ENCODE measurements at places on chromosomes 6 and 20.

DNA sequence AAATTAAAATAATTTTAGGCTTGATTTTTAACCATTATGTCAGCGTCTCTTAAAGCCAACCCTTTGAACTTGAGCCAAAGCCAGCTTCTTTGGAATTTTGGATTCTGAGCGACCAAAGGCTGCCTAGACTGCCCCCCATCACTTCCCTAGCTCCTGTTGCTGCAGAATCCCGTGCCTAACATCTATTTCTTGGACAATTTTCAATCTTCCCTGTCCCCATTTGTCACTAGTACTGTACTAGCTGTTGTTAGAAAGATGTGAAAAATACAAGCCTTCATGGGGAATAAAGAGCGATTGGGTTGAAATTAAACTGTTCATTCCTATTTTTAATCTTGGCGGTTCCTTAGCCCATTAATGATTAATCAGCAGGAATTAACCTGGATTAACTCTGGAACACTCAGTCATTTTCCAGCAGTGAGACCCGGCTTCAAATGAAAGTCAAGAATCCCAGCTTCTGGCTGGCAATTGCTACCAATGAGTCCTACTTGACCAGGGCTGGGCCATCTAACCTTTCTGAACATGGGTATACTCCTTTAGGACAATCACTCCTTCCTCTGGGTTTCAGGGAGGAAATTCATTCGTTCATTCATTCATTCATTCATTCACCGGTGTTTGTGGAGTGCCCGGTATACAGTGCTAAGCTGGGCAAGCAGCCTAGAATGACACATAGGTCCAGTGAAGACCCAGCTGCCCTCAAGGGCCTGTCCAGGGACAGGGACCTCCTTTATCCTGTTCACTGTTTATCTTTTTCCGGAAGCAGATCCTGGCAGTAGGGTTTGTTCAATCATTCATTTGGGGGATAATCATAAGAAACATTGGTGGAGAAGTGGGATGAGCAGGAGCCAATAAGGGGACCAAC, 1.4 kb upstream of the RRBP1 start:
- DNase-seq: no peak

GRCh38 chr6:11769244-11769643, 9.4 kb downstream of the ADTRP start:
- DNase-seq: no peak

DNA sequence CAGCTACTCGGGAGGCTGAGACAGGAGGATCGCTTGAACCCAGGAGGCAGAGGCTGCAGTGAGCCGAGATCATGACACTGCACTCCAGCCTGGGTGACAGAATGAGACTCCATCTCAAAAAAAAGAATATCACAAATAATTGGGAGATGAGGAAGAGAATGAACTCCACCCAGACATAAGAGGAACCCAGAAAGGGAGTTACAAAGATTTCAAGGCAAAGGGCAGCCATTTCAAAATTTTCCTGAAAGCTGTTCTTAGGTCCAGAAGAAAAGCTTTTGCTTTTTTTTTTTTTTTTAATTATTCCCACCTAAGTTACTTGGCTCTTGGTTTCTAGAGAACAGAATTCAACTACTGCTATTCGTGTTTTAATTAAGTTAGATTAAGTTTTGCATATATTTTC, 23.8 kb downstream of the MYB start:
- DNase-seq: no peak

DNA sequence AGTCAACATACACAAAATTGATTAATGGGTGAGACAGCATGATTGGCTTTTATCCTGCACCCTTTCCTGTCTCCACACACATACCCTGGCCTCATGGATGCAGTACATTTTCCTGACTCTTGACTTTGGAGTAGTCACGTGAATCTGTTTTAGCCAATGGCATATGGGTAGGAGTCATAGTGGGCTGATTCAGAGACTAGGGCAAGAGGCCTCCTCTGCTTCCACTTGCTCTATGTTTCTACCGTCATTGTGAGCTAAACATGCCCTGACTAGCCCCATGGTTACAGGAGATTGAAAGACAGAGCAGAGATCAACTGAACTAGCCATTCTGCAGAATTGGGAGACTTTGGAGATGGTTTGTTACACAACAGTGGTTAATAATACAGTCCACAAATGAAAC, 850.0 kb downstream of the DHX35 start:
- no peak for DNase-seq

DNA sequence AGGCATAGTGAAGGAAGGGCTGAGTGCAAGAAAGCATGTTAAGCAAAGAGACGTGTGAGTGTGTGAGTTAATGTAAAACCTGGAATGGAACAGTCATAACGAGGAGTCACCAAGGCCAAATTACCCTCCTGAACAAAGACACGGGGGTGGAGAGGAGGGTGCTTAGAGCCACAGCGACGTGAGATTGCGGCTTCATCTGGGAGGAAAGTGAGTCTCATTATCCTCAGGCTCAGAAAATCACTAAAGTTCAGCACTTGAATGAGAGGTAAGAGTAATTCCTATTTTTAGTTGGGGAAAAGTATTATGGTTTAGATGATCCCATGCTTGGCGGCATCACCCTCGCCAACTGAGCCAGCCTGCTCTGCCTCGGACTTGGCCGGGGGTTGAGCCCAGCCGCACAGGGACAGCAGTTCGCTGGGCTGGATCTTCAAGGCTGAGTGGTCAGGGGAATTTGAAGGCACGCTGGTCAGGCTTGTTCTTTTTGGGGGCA, 136.6 kb downstream of the DTNBP1 start:
- no peak for DNase-seq

DNA sequence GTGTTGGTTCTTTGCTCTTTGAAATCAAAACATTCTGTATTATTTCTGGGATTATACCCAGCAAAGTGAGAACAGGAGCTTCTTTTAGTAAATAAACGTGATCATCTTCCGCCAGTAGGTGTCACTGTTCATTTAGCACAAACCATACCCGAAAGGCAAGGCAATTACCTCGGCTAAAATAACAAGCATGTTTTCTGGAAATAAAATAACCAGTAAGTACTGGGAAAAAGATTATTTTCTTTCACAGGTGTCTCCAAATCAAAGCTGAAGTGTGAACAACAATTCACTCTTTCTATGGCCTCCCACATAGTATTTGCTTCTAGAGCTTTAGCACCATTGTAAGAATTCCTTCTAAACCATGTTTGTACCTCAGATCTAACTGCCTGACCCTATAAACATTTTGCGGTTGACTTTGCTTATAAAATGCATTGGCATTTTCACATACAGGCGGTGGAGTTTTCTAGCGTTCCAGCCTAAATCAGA, 144.6 kb upstream of the AGPAT4 start:
- DNase-seq: peak; percentile 22

GRCh38 chr6:158071121-158072082, 89.7 kb downstream of the SYNJ2 start:
- DNase-seq: no peak

DNA sequence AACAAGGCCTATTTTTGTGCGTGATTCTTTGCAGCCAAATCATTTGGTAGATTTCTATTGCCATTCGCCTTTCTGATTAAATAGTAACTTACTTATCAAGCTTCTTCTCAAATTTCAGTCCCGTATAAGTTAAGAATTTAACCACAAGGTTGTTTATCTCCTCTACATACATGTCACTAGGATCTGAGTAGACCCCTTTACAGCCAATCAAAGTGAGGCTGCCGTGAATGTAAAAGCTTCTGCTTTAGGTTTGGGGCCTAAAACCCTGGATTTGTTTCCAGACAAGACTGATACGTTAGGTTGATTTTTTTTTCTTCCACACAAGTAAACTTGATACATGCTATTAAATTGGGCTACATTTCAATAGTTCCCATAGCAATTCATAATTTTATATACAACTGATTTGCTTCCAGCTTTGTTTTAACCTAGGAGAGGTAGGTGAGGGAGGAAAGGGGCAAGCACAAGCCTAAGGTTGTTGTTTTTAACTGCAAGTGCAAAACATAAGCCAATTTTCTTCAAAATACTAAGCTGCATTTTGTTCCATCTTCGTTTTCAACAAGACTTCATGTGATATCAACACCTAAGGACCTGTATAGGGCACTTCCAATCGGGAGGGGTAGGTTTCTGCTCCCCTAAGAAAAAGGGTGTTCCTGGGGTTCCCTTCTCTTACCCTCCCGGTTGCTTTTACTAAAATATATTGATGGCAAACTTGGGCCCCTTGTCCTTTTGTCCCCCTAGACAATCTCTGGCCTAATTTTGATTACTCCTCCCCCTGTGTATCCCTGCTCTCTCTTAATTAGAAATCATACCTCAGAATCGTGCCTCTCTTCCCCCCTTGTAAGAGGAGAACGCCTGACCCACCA, 1.7 kb downstream of the RANBP9 start:
- DNase-seq: no peak

DNA sequence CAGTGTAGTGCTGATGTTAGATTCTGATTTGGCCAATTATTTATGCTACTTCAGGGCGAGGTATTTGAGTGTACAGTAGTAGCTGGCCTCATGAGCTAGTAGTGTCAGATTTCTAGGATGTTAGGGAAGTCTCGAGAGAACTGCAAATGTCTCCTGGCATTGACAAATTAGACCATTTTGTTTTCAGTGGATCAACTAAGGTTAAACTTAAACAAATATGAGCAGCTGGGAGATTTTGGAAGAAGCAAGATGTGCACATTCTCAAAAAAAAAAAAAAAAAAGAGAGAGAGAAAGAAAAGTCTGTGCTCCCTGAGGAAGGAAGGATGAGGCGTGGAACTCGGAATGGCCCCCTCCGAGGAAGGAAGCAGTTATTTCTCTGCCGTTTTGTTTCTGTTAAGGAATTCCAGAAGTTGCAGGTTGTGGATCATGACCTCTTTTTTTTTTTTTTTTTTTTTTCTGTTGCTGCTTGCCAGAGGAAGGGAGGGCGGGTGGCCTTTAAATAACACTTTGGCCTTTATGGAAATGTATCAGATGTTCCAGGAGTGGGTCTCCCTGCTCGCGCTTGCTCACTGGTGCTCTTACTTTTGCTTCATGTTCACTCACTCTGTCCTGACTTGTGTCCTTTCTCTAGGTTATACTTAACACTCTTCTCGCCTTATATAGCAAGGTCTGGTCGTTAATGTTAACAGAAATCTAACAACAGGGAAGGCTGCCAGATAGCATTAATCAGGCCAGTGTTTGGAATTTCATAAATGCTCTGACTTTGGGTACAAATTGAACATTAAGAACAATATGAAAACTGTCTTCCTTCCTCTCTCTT, 124.4 kb downstream of the TCP11 start:
- DNase-seq: no peak

GRCh38 chr6:8181951-8182845, 79.8 kb upstream of the EEF1E1 start:
- no peak for DNase-seq

DNA sequence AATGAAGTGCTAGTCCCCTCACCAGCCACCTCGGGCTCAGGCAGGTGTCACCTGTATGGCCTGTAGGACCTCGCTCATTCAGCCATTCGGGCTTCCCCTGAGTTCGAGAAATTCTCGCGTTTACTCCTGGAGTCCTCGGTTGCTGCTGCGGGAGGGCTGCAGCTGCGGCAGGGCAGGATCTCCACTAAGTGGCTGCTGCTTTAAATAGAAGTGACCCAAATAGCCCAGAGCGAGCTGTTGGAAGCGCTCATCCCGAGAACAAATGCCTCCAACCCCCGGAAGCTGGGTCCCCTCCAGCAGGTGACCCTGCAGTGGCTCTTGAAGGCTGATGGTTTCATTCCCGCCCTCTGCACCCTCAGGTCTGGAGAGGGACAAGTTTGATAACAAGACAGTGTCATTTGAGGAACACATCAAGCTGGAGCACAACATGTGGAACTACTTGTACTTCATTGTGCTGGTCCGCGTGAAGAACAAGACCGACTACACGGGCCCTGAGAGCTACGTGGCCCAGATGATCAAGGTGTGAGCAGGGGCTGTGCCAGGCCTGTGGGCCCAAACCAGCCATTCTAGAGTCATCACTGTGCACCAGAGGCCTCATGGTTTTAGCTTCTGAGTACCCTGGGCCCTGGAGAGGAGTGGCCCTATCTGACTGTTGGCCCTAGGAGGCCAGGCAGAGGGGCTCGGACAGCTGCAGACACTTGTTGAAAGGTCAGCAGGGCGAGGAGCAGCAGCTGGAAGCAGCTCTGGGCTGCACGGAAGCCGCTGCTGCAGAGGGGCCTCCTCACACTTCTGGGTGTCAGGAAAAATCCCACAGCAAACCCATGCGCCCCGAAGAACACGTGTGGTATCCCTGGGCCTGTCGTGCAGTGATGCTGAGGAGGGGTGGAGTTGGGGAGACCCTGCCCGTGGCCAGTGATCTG, 18.1 kb downstream of the UQCC2 start:
- no peak for DNase-seq

DNA sequence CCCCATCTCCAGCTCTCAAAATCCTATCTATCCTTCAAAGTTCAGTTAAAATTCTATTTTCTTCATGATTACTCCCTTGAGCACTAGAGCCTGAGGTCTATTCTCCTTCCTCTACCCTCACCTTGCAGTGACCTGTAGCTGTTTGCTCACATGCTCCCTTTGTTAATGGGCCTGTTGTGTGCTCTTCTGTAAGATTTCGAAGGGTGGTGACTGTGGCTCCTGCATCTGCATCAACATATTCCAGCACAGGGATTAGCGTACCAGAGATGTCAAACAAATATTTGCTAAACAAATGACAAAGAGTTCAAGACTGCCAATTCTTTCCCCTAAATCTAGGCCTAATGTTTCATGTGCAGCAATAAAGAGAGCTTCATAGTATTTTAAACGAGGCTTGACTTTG, 69.5 kb downstream of the ELOVL5 start:
- DNase-seq: no peak

GRCh38 chr6:71997341-71997740, 111.0 kb downstream of the RIMS1 start:
- DNase-seq: no peak

GRCh38 chr6:170523256-170524171, 29.6 kb downstream of the PSMB1 start:
- no peak for DNase-seq

DNA sequence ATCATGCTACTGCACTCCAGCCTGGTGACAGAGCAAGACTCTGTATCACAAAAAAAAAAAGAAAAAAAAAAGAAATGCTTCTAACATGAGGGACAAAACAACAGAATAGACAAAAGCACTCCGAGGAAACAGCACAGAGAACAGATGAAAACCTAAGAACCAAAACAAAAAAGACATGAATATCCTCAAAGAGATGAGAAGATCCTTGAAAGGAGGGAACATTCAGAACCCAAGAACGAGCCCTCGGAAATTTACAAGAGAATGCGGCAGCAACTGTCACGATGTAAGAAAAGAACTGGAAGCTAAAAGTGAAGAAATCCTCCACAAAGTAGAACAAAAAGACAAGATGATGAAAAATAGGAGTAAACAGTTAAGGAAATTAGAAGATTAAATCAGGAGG, 21.2 kb downstream of the ADA start:
- no peak for DNase-seq

- no peak for DNase-seq
Measured at GRCh38 chr6:17741507-17741906, 34.8 kb upstream of the NUP153 start.

GRCh38 chr6:161370880-161371279, 97.0 kb upstream of the AGPAT4 start:
- DNase-seq: peak; percentile 31

GRCh38 chr6:119894811-119895210, 545.2 kb upstream of the MAN1A1 start:
- DNase-seq: no peak

Measured in GM06990 (cell line).